ENCODE measurements at places on chromosomes 2 and 18.

DNA sequence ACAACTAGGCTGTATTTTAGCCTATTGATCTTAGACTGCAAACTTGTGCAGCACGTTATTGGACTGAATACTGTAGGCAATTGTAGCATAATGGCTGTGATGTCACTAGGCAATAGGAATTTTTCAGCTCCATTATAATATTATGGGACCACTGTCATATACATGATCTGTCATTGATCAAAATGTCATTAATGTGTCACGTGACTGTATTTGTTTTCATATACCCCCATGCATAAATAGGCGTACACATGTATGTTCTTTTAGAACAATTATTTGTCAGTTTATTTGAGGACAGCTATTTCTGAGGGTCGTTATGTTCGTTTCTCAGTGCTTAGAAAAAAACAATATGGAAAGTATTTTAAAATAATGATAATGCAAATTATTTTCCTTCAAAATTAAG is 111.9 kb upstream of the CDH2 start:
- no peak for DNase-seq

- no peak for DNase-seq
Measured at GRCh38 chr18:13973061-13973575, 57.8 kb upstream of the MC2R start.

DNA sequence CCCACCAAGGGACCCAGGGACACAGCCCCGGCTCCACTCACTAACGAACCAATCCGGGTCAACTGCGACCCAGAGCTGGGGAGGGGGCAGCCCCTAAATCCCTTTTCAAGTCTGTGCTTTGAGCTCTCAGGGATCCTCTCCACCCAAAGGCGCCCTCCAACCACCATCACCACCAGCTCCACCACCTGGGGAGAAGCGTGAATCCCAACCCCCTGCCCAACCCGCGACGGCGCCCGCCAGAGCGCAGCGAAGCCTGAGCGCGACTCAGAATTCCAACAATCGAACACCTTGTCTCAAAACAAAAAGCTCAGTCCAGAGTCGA is 497 bp downstream of the DSC3 start:
- DNase-seq = no peak

DNA sequence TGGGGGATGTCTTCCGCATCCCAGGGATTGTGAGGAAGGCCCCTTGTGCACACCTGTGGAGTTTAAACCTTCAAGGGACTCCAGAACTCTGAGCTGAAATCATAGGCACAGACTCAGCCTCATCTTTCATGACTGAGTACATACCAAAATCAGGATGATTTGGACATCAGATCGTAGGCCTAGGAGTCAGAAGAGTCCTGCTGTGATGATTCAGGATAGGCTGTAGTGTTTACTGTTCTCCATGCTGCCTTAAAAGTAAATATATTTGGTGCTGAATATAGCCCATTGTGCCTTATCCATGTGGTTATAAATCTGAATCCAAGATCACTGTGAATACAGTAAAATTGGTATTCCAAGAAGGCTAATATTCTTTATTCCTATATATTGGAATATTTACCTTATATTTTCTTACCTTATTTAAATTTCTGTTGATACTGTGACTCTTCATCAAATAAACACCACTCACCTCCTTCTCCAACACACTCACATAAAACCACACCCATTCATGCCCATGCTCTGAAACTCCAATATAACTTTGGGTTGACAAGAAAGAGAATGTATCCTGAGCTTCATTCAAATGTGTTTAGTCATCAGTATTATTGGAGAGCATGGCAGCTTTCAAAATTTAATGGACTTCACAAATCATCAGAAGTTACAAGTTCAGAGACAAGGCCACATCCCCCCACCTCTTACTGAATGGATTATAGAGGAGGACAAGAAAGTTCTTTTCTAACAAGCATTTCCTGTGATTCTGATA is 561.4 kb upstream of the LINC00305 start:
- DNase-seq = no peak

DNA sequence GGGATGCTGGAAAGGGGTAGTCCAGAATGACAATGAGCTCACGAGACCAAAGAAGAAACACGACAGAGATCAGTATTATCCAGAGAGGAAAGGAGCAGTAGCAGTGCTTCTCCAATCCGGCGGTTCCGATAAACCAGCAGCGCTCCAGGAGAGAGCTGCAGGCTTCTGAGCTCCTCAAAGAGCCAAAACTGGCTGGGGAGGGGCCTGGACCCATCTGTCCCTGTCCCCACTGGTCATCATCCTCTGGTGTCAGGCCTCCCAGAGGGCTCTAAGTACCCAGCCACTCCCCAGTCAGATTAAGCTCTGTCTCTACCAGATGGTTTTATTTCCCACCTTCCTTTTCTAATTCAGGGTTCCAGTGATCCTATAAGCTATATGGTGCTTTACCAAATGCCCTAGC is 23.2 kb downstream of the DNAJC27 start:
- DNase-seq = no peak

DNA sequence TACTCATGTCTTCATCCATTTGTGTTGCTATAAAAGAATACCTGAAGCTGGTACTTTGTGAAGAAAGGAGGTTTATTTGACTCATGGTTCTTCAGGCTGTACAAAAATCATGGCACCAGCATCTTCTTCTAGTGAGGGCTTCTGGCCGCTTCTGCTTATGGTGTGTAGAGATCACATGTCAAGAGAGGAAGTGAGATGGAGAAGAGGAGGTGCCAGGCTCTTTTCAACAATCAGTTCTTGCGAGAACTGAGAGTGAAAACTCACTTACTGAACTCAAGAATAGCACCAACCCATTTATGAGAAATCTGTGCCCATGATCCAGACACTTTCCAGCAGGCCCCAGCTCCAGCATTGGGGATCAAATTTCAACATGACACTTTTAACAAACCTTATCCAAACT is 30.0 kb upstream of the BARD1 start:
- DNase-seq = no peak

DNA sequence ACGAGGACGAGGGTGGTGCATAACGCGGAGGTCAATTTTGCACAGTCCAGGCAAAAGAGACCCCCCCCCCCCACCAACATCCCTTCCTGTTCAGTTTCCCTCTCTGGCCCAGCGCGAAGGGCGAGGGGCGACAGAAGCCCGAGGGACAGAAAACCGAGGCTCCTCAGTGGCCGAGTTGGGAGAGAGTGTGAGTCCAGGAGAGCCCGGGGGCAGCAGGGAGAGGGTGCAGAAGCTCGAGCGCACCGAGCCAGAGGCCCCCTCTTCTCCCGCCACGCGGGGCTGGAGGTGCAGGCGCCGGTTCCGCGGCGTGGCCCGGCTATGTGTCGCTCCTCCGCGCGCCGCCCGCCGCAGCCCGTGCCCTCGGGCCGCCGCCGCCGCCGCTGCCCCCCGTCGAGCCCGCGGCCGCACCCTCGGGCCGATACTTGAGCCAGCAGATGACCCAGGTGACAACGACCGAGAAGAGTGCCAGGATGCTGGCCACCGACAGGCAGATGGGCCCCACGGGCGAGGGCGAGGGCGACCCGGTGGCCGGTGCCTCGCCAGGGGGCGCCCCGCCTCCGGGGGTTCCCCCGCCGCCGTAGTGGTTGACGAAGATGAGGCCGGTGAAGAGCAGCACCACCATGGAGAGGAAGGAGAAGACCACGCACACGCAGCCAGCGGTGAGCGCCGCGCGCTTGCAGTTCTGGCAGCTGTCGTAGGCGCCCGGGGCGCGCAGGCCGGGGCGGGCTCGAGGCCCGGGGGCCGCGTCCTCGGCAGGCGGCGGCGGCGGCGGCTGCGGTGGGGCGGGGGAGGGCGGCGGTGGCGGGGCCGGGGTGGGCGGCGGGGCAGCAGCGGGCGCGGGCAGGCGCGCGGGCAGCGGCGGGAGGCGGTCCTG is 20.2 kb upstream of the PAX3 start:
- no peak for DNase-seq

- no peak for DNase-seq
Measured at GRCh38 chr2:110837446-110838409, 105.4 kb downstream of the ACOXL start.

DNA sequence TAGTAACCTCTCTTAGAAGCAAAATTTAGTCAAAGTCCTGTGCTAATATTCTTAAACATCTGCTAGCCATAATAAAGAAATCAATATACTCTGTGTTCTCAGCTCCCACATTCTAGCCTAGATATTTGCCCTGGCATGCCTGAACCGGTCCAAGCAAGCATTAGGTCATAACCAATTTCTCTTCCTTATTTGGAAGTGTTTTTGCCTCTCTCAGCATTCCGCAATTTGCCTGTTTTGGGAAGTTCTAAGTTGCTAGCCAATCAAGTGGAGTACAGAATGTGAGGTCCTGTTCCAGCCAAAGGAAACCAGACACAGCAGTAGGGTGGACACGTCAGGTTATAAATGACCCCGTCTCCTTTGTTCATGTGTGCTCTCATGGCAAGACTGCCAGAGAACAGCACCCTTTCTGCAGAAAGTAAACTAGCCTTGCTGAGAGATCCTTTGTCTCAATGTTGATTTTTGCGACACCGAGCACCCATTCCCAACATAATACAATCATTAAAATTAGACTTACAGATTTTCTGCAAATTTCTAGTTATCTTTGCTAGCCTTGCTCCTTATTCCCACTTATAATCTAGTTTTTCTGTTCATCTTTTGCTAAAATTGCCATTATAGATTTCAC is 13.0 kb upstream of the SULT1C4 start:
- no peak for DNase-seq

DNA sequence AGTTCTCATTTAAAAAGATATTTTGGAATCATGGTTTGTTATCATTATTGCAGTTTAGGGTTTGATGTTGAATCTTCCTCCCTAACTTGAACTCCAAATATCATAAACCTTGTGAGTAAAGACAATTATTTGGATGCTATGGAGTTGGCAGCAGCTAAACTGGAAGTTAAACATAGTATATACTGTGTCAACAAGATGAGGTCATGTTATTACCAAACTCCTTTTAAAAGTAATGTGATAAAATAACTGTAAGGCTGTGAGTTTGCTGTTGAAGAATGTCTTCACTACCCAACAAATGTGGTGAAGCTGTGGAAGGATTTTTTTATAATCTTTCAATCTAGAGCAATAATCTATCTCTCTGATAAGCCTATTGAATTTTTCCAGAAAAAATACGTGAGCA is 16.0 kb downstream of the DNAH6 start:
- no peak for DNase-seq

GRCh38 chr2:239331560-239331959 is 69.3 kb downstream of the HDAC4 start:
- no peak for DNase-seq
